ENCODE measurements at places on chromosomes 2 and 18.

GRCh38 chr2:84532291-84532690, 16.0 kb downstream of the DNAH6 start:
- no peak for DNase-seq

GRCh38 chr18:62578980-62579511, 56.2 kb downstream of the ZCCHC2 start:
- DNase-seq: no peak

GRCh38 chr2:64143169-64144056, 807 bp downstream of the PELI1 start:
- no peak for DNase-seq

- DNase-seq: peak; percentile 72
Observed at GRCh38 chr2:98412751-98413458, 31.8 kb upstream of the INPP4A start.

GRCh38 chr18:74353169-74353775, 37.6 kb downstream of the C18orf63 start:
- peak; percentile 55 for DNase-seq

- DNase-seq: no peak
Observed at GRCh38 chr2:19845323-19845920, 56.4 kb downstream of the TTC32 start.

GRCh38 chr2:7694076-7694985, 777.1 kb downstream of the RNF144A start:
- DNase-seq: no peak

DNA sequence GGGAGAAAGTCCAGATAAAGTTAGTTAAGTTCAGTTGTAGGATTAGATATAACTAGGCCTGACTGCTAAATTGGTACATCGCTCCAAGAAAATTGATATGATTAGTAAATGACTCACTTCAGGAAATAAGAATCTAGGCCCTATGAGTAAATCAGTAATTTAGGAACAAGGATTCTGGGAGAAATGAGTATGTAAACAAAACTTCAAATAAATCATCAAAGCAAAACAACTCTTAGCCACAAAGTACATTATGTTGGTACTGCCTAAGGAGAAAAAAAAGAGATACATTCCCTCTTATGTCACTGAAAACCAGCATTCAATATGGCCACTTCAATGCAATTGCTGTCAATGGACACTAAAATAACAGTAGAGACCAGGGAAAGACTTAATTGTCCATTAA, 529.1 kb downstream of the ZNF804A start:
- no peak for DNase-seq

DNA sequence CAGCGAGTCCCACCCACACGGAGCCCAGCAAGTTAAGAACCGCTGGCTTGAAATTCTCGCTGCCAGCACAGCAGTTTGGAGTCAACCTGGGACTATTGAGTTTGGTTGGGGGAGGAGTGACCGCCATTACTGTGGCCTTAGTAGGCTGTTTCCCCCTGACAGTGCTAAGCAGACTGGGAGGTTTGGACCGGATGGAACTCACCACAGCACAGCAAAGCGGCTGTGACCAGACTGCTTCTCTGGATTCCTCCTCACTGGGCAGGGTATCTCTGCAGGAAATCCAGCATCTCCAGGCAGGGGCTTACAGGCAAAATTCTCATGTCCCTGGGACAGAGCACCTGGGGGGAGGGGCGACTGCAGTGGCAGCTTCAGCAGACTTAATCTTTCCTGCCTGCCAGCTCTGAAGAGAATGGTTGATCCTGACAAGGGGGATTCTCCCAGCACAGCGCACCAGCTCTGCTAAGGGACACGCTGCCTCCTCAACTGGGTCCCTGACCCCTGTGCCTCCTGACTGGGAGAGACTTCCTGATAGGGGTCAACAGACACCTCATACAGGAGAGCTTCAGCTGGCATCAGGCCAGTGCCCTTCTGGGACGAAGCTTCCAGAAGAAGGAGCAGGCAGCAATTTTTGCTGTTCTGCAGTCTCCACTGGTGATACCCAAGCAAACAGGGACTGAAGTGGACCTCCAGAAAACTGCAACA, 425.4 kb downstream of the NYAP2 start:
- no peak for DNase-seq

- no peak for DNase-seq
Observed at GRCh38 chr18:22330508-22330907, 87.2 kb downstream of the CTAGE1 start.

GRCh38 chr2:57696016-57696415, 350.6 kb upstream of the VRK2 start:
- no peak for DNase-seq

DNA sequence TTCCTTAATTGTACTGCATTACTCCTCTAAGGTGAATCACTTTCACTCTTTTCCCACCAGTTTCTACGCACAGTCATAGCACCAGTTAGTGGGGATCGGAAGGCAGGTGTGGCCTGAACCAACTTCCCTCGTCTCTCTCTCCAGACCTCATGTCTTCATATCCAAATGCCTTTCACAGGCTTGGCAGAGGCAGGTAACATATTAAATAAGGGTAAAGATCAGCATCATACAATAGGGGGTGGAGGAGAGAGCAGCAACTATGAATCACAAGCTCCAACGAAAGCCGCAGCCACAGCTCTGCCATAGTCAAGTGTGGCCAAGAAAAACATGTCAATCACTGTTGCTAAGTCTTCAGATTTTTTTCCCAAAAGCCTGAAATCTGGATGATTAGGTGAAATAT, 40.3 kb downstream of the AP1S3 start:
- DNase-seq: no peak

GRCh38 chr2:43853141-43854081, 14.6 kb downstream of the ABCG8 start:
- no peak for DNase-seq

DNA sequence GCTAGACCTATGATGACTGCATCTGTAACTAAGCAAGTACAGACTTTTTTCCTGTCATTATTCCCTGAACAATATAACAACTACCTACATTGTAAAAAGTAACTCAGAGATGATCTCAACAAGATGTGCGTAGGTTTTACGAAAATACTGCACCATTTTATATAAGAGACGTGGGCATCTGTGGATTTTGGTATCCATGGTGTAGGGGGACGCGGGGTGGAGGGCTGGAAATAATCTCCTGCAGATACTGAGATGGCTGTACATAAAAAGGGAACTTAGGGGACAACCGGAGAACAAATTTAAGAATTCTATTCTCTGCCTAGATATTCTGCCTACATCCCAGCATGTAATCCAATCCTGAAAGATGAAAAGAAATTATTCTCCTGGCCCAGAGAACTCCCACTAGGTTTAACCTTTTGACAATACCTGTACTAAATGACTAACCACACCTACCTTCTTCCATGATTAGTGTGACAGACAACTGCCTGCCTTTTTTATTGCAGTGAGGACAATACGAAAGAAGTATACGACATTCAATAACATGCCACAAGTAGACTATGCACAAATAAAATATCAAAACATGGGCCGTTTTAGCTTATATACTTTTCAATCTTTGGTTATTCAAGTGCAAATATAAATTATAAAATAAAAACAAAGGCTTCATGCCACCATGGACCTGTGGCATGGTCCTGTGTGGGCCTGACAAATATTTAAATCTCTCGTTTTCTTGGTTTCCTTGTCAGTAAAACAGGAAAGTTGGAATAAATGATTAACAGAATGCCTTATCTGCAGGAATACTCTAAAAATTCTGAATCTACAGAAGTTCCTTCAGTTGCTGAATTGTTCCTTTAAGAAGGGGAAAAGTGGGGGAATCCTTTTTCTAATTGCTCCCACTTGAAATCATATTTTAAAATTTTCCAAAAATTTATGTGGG, 46.3 kb downstream of the RTN4 start:
- DNase-seq: no peak

- DNase-seq: no peak
Observed at GRCh38 chr18:36101943-36102342, 27.2 kb downstream of the SLC39A6 start.

GRCh38 chr18:58394046-58394445, 234.8 kb downstream of the ALPK2 start:
- no peak for DNase-seq

- DNase-seq: no peak
Observed at GRCh38 chr18:31229829-31230228, 67.2 kb upstream of the DSC1 start.

DNA sequence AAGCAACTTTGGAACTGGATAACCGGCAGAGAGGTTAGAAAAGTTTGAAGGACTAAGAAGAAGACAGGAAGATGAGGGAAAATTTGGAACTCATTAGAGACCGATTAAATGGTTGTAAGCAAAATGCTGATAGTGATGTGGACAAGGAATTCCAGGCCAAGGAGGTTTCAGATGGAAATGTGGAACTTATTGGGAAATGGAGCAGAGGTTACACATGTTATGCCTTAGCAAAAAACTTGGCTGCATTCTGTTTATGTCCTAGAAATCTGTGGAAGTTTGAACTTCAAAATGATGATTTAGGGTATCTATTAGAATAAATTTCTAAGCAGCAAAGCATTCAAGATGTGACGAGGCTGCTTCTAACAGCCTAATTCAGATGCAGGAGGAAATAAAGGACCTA, 675.1 kb upstream of the SYT4 start:
- no peak for DNase-seq

DNA sequence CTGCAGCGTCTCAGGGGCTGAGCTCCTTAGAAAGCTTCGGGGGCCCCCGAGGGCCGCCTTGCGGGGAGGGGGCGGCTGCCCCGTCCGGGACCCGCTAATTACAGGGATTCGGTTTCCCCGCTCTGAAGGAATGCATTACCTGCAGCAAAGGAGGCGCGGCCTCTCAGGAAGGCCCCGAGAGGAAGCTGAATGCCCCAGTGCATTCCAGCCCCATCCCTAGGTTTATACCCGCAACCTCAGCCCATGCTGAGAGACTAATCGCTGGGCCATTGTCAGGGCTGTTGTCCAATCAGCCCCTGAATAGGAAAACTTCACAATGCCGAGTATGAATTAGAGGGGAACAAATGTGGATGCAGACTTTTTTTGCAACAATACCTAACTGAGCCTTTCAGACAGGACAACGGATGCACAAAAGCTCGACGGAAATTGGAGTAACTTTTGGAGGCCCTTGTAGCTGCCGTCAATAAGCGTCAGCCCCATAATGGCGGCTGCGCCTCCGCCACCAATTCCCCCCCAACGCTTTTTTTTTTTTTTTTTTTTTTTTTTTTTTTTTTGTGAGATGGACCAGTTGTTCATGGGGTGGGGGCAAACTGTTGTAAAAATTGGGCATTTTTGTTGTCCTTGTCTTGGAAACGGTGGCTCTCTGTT, 138.6 kb upstream of the SIX3 start:
- DNase-seq: no peak

DNA sequence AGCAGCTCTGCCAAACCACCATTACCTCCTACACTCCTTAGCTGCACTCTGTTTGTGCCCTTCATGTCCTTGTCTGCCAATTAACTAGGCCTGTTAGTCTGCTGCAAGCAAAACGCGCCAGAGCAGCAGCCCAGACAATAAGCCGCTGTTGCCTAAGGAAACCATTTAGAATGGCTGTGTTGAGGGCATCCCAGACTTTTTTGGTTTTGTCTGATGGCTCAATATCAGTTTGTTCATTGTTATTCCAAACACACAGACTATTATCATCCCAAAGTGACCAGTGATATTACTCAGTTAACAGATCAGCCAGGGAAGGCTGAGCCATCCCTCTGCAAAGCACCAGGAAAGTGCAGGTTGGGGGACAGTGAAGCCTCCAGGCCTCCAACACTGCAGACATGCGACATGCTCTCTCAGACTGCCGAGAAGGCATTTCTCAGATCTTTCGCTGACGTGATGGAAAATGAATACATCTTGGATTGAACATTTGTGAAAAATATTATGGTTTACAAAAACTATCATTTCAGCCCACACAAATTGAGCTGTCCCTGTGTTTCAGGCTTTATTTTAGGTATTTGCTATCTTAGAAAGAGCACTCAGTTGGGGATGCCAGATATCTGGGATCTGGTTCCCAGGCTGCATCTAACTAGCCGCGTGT, 182.0 kb upstream of the HNRNPA3 start:
- peak; percentile 43 for DNase-seq

- DNase-seq: peak; percentile 9
Observed at GRCh38 chr2:52976143-52976949, 791.3 kb upstream of the CHAC2 start.

- no peak for DNase-seq
Observed at GRCh38 chr2:159933727-159934049, 128.7 kb downstream of the PLA2R1 start.

- DNase-seq: no peak
Observed at GRCh38 chr2:86069091-86069685, 36.5 kb downstream of the POLR1A start.

- DNase-seq: no peak
Observed at GRCh38 chr2:168059758-168060157, 187.6 kb downstream of the STK39 start.

GRCh38 chr2:178327516-178327915, 123.5 kb downstream of the PRKRA start:
- DNase-seq: no peak

- no peak for DNase-seq
Observed at GRCh38 chr2:136530146-136530545, 235.2 kb upstream of the THSD7B start.

- no peak for DNase-seq
Observed at GRCh38 chr18:58378411-58379379, 250.2 kb downstream of the ALPK2 start.

- no peak for DNase-seq
Observed at GRCh38 chr2:160417745-160418397, 75.7 kb downstream of the RBMS1 start.

DNA sequence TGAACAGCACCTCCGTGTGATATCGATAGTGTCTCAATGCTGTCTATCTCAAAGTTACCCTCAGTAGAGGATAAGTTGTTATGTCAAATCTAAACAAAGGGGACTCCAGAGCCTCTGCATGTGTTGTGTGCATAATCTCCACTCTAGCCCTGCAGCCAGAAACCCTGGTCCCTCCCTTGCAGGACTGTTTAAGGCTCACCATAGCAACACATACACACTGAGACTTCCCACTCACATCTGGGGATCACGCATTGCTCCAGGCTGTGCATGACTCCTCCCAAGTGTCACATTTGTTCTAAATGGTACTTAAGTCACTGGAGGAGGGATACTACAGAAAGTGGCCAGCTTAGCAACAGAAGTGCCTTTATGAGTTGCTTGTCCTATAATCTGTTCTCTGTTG, 258.6 kb upstream of the CRIM1 start:
- DNase-seq: peak; percentile 94

- DNase-seq: no peak
Observed at GRCh38 chr18:7607540-7608173, 40.5 kb downstream of the PTPRM start.

All from NCI-H524 (cell line).